Activated CD4-positive, alpha-beta memory T cell treated with anti-CD3 and anti-CD28 coated beads for 36 hours (primary cell): ENCODE measurements at places on chromosomes 3 and 15. TPM values are rescaled to one million over a fixed set of nuclear protein-coding genes. Genes with fewer than 3 reads are reported as not detected.

DNA sequence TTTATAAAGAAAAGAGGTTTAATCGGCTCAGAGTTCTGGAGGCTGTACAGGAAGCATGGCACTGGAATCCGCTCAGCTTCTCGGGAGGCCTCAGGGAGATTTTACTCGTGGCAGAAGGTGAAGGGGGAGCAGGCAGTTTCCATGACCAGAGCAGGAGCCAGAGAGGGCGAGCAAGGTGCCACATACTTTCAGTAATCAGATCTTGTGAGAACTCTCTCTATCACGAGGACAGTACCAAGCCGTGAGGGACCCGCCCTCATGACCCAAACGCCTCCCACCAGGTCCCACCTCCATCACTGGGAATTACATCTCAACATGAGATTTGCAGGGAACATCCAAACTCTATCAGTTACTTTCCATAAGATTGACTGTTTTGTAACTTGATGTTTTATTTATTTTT lies 70.7 kb upstream of the SYN2 start:
- no peak for DNase-seq

HESX1 gene
- total RNA-seq = 1.3 TPM

DNA sequence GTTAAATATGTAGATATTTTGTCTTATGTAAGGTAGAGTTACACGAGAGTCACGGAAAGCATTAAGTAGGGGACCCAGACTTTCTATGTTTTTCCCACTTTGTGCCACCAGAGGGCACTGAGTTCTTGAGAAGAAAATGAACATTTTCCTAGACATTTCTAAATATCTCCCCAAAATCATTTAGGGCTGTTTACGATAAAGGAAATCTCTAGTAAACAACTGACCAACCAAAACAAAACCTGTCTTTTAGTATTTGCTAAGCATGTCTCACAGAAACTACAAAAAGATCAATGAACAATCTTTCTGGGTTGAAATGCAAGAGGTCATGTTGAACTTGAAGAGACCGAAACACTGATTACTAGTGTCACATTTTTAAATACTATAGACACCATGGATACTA lies 16.1 kb downstream of the POU1F1 start:
- DNase-seq = peak; percentile 40

DNA sequence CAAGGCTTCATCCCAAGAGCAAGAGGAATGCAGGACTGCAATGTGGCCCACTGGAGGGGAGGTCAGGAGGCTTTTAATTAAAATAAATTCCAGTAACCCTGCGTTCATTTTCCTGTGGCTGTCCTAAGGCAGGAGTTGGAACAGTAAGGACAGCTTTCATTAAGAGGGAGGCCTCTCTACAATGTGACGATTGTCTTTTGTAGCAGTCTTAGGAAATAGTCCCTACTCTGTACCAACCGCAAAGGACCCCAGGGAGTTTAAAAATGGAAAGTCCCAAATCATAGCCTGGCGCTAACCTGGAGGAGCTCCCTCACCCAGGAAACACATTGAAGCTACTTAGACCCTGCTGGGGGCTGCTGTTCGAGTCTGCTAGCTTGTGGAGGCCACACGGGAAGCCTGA lies 62.8 kb downstream of the SYNM start:
- no peak for DNase-seq

BUB1B gene
- total RNA-seq = 88.8 TPM

DNA sequence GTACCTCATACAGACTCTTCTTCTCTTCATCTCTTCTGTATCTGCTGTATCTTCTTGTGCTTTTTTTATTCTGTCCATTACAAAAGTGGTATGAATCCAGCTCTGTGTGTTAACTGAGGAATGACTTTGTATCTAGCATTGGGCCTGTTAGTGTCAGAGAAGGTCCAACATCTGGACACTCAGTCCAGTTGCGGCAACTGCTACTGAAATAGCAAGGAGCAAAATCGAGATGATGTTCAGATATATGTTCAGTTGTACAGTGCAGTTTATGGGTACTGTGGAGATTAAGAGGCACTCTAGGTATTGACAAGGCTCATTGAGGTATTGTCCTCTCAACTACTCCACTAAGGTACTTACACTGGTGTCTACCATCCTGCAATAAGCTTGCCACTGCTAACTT lies 42.6 kb downstream of the KLHDC8B start:
- no peak for DNase-seq

LTK gene
- total RNA-seq = 0.34 TPM
